Skeletal muscle cell (primary cell): ENCODE measurements at places on chromosomes 5 and 9.

- no peak for DNase-seq
These were observed 306.7 kb downstream of the PDE4D start for GRCh38 chr5:59586841-59587240.

GRCh38 chr5:2027790-2028189 is 145.1 kb upstream of the IRX4 start:
- DNase-seq, result no peak

GRCh38 chr5:103446813-103447212 is 115.8 kb downstream of the NUDT12 start:
- DNase-seq, result no peak

GRCh38 chr9:94824913-94825610 is 98.6 kb downstream of the AOPEP start:
- DNase-seq, result no peak

DNA sequence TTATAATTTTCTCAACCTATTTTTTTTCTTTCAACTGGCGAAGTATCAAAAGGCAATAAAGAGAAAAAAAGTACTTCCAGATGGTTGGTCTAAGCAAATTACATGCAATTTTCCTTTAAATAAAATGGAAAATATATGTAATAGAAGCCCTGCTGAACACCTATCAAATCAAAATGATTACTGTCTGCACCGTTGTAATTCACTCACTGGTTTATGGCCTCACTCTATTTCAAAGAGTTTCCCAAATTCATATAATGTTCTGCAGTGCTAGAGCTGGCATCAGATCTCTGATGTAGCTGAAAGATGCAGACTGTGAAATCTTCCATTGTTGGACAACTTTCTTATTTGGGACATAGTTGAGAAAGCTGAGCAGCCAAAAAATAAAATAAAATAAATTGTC is 130.3 kb downstream of the SEMA5A start:
- DNase-seq, result no peak

- DNase-seq, result peak; percentile 41
These were observed 409.3 kb upstream of the SLC24A2 start for GRCh38 chr9:20197976-20198685.

DNA sequence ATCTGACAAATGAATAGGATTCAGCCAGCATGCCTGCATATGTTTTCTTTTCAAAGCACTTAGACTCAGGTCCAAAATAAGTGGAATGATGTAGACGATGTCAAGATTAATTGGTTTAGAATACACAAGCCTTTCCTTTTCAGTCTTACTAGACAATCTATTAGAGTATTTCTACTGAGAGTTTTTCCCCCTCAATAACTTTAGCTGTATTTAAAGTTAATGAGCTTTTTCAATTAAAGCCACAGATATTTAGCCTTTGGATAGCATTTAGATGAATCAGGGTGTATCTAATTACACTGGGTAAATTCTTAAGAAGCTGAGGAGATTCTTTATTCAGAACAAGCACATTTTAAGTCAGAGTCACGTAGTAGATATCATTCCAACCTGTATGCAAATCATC is 198.7 kb upstream of the MPDZ start:
- DNase-seq, result no peak

DNA sequence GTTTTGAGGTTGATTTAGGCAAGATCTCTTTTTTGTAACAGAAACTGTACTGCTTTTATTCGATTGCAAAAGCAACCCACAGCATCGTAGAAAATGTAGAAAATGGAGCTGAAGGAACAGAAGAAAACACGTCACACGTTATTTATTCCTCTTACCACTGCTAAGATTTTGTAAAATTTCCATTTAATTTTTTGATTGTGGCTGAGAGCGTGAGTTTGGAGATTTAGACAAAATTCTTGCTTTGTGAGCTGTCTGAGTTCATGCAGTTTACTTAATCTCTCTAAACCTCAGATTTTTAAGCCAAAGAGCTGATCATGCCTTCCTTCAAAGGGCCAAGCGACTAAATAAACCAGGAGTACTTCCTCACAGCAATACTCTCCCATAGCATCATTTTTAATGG is 24.8 kb downstream of the DPYSL3 start:
- DNase-seq, result no peak

GRCh38 chr5:145520335-145520734 is 314.8 kb downstream of the PRELID2 start:
- DNase-seq, result no peak

- DNase-seq, result no peak
These were observed 28.3 kb upstream of the APC start for GRCh38 chr5:112709416-112709815.

GRCh38 chr5:80217667-80218066 is 38.2 kb downstream of the SERINC5 start:
- DNase-seq, result no peak

- peak; percentile 18 for DNase-seq
These were observed 545 bp upstream of the CTSV start for GRCh38 chr9:97039514-97039860.

GRCh38 chr5:137792303-137792702 is 38.1 kb upstream of the HNRNPA0 start:
- no peak for DNase-seq

DNA sequence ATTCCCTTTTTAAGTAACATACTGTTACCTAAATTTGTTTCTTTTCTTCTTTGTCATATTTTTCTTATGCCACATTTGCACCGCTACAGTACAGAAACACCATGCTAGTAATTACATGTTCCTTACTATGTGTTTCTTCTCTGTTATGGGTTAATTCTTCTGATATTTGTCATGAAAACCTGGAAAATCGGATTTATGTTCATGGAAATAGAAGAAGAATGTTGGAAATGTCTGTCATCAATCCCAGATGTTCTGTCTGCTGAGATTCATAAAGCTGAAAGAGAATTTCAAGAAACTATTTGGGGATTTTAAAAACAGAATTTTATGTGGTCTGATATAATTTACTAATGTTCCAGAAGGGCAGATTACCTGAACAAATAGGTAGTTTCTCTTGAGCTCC is 305.2 kb upstream of the NREP start:
- no peak for DNase-seq

- DNase-seq, result no peak
These were observed 6.1 kb upstream of the STOML2 start for GRCh38 chr9:35108946-35109575.

GRCh38 chr5:107555425-107556090 is 115.2 kb downstream of the EFNA5 start:
- no peak for DNase-seq

DNA sequence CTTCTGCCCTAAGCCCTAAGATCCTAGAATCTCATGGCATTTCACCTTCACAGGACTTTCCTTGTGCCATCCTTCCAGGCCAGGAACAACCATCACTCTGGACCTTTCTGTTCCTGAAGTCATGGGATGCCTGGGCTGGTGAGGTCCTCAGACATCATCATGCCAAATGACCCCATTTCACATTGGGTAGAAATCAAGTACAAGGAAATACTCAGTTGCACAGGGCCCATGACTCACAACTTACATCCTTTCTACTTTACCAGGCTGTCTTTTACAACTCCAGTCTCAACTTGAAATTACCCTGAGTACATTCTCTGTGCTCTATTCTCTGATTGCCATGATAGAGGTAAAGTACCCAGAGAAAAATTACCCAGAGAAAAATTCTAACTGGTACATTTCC is 167.1 kb downstream of the PIK3R1 start:
- peak; percentile 13 for DNase-seq

GRCh38 chr5:176418251-176418650 is 1.9 kb upstream of the CLTB start:
- no peak for DNase-seq

GRCh38 chr5:153623751-153624450 is 133.4 kb downstream of the GRIA1 start:
- DNase-seq, result no peak

DNA sequence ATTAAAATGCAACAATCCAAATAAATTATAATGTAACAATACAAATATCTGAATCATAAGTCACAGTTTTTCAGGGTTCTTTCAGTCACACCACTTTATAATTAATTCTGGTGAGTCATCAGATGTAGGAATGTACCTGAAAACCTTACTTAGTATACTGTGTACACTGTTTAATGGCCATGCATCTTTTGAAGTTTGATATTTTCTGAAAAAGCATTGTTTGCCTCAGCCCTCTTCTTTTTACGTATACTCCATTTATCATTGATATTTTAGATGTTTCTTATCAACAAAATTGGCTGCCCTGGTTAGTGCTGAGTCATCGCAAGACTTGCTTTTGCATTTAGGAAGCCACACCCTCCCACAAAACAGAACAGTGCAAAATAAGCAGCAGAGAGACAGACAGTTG is 218.6 kb downstream of the PJA2 start:
- DNase-seq, result peak; percentile 23

DNA sequence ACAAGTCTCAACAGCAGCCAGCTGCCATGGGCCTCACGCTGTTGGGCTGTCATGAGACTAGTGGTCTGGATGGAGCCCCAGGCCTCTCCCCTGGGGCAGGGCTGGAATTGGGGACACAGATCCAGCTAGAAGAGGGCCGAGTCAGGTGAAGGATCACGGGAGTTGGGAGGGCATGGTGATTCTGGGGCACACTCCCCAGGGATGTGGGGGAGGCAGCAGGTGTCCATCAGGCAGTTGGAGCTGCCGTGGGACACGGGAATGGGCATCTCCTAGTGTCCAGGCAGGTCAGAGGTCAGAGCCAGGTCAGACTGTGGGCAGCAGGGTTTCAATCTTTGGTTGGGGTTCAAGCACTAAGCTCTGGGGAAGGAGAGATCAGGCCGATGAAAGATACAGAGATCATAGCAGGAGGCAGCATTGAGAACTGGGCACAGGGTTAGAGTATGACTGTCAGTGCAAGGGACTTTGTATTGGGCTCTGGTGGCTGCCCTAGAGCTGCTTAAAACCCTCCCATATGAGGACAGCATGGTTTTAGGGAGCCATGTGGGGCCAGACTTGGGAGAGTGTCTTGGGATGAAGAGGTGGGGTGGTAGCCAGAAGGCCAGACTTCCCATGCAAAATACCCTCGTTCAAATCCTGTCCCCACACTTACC is 59.2 kb downstream of the ARHGEF37 start:
- no peak for DNase-seq

DNA sequence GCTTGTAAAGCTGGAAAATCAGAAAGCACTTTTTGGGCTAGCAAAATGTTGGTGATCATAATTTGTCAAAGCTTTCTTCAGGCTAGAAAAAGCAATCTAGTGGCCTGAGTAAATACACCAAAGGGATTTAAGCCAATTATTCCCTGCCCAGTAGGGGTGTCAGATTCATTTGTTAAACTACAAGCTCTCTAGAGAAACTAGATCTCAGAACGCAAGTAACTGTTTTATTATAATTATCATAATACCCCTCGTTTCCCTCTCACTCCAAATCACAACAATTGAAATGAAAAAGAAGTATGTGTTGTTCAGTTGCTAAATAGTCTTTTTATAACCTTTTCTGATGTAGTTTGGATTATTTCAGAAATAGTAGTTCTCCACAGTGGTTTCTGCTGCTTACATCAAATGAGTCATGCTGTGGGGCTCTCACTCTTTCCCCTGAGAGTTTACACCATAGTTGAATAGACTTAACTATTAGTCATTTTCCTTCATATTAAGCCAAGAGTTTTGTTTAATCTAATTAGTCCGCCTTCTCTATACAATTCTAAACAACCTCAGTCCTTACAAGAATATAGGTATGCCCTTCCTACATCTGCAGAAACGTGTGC is 918.6 kb upstream of the DMAC1 start:
- peak; percentile 77 for DNase-seq

- no peak for DNase-seq
These were observed 10.9 kb upstream of the DOLPP1 start for GRCh38 chr9:129069862-129070641.

DNA sequence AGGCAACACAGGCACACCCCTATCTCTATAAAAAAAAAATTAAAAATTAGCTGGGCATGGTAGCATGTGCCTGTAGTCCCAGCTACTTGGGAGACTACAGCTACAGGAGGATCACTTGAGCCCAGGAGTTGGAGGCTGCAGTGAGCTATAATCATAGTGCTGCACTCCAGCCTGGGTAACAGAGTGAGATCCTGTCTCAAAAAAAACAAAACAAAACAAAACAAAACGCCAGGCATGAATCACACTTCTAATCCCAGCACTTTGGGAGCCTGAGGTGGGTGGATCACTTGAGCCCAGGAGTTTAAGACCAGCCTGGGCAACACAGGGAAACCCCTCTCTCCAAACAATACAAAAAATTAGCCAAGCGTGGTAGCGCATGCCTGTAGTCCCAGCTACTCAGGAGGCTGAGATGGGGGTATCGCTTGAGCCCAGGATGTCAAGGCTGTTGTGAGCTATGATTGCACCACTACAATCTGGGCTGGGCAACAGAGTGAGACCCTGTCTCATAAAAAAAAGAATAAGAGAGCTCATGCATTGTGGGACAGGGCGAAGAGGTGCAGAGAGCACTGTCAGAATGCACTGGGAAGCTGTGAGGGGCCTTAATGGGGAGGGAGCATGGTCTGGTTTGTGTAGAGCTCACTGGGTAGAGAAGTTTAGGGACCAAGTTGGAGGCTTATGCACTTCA is 8.4 kb upstream of the SAP30L start:
- no peak for DNase-seq

DNA sequence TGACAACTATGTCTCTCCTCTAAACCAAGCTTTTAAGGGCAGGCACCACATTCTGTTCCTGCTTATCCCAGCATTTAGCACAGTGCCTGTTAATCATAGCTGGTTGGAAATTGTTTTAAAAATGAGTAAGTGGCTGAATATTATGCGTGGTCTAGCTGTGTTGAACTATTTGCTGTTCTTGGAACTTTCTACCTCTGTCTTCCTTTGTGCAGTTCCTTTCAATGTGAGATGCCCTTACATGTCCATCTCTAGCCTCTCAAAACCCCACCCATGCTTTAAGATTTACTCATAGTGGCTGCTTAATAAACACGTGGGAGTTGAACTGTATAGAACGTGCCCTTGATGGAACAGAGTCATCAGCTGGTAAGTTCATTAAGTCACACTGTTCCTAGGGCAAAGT is 34.5 kb downstream of the C9orf57 start:
- no peak for DNase-seq

- DNase-seq, result no peak
These were observed 477.6 kb downstream of the ZSWIM6 start for GRCh38 chr5:61809651-61810050.

DNA sequence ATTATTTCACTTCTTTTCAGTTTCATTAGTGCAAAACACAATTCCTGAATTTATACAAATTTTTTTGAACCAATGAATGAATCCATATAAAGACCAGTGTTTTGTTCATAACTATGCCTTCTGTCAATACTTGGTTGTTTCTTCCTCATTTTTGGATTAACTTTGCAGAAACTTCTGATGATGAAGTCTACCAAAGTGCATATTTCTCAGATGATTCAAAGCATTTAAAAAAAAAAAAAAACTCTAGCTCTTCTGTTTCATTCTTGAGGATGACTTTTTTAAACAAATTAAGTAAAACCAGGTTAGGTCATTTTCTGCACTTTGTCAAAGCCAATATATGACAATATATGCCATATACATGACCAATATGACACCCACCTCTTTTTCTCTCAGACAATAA is 92.6 kb downstream of the CHSY3 start:
- DNase-seq, result peak; percentile 31
